SJSA1 (cell line): ENCODE measurements at places on chromosomes 3 and 15. TPM values are rescaled to one million over a fixed set of nuclear protein-coding genes. Genes with fewer than 3 reads are reported as not detected.

Gene MITF
- total RNA-seq: 9.8 and 16.5 TPM in 2 replicates

Gene UBAP1L
- total RNA-seq: 0.38 and 0.87 TPM in 2 replicates

Gene CPN2
- total RNA-seq: not detected in 2 replicates

Gene MAN2A2
- total RNA-seq: 0.85 and 3.9 TPM in 2 replicates

Gene GLDN
- 0.32 TPM in 1 of 2 replicates, not detected in the other for total RNA-seq

Gene CEP97
- 16.8 and 20.8 TPM in 2 replicates for total RNA-seq

Gene LHFPL4
- total RNA-seq: 0.08 TPM in 1 of 2 replicates, not detected in the other

Gene AADACL2
- not detected in 2 replicates for total RNA-seq

Gene FGF12
- not detected in 2 replicates for total RNA-seq

DNA sequence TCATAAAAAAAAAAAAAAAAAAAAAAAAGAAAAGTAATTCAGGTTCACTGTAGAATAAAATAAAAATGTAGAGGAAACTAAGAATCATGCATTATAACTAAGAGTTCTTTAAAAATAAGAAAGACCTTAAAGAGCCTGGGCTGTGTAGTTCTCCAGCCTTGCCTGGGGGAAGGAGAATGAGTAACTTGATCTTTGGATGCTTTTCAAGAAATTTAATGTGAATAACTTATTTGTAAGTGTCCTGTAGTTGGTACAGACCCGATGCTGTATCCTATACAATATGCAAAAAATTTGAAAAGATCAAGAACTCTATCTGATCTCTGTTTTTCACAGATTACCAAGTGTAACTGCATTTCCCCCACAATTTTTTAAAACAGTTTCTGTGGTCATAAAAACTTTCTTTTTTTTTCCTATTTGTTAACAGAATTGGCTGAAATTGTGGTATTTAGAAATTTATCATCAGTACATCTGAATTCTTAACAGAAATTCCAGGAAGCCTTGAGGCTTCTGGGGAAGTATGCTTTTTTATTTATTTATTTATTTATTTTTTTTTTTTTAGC is 195.3 kb downstream of the THRB start:
- no peak for DNase-seq

DNA sequence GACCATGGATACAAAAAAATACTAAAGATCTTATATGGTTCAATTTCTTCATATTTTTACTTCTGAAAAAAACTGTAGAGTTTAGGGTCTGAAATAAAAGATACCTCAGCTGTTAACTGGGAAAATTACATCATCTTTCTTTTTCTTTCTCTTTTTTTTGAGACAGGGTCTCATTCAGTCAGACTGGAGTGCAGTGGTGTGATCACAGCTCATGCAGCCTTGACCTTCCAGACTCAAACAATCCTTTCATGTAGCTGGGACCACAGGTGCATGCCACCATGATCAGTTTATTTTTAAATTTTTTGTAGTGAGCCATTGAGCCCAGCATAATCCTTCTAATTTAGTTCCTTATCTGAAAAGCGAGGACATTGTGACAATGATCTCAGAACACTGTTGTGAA is 39.6 kb upstream of the TKT start:
- DNase-seq: no peak

GRCh38 chr3:52781741-52782140 is 4.3 kb downstream of the ITIH1 start:
- DNase-seq: no peak

DNA sequence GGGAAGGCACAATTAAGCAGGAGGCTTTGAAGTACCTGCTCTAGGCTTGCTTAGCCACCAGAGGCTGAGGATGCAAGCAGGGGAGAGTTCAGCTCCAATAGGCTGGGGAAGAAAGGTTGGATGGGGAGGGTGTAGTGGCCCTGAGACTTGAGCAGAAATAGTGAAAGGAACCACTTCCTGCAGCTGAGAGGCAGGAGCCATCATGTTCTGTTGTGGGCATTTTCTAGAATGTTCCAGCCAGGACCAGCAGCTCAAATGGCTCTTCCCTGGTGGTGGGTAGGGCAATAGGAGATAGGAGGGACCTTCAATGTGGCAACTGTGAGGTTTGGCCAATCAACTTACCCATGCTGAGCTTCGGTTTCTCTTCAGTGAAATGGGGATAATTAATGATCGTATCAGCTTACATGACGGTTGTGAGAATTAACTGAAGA is 79.1 kb upstream of the CGNL1 start:
- DNase-seq: no peak

DNA sequence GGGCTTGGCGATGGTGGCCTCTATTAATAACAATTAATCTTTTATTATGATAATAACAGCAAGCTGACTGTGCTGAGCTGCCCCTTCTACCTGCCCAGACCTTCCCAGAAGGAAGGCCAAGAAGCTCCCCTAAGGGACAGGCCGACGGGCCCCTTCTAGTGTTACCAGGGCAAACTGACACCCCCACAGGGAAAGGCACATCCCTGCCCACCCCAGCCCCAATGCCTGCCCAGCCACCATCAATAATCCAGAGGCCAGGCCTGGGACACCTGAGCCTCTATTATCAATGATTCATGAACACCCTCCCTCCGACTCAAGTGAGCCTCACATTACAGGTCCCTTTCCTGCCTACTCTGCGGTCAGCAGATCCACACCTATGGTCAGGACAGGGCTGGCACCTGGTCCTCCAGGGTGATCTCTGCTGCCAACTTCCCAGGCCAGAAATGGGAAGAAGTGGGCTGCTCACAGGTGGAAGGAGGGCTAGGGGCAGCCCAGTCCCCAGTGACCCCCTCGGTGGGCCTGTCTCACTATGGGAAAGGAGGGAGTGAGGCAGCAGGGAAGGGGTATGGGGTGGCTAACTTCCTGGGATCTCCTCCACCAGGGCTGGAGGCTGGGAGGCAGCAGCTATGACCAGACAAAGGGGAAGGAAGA is 1.8 kb downstream of the TWF2 start:
- DNase-seq: no peak

GRCh38 chr15:88543065-88543776 is 3.3 kb downstream of the DET1 start:
- no peak for DNase-seq

DNA sequence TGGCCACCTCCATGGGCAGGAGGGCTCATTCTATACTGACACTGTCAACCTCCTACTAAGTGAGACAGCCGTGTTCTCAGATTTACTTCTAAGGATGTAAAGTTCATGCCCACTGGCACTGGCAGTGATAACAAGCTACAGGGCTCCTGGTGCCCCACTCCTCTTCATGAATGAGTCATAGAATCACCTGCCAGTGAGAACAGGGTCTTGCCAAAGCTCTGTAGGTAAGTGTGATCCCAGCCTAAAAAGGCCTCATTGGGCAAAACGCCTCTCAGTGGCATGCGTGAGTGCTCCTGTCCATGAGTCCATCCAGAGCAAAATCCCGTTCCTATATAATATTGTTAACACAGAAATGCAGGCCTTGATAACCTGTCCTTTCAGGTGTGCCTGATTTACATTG is 17.4 kb downstream of the PXYLP1 start:
- DNase-seq: no peak

GRCh38 chr3:148796799-148797198 is 30.8 kb upstream of the CPB1 start:
- DNase-seq: no peak

DNA sequence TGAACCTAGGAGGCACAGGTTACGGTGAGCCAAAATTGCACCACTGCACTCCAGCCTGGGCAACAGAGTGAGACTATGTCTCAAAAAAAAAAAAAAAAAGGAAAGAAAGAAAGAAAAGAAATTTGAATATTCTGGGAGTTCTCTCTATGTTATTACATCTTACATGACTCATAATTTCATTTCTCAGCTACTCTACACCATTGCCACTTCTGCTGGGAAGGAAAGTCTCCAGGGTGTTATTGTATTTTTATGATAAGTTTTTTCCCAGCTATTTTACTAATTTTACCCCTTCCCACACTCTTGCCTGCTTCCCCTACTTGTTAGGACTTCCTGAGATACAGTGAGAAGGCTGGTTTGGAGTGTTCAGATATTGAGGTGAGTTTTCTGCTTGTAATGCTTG is 69.7 kb upstream of the UMPS start:
- DNase-seq: no peak

GRCh38 chr3:59658274-59658673 is 608.4 kb upstream of the CFAP20DC start:
- no peak for DNase-seq

DNA sequence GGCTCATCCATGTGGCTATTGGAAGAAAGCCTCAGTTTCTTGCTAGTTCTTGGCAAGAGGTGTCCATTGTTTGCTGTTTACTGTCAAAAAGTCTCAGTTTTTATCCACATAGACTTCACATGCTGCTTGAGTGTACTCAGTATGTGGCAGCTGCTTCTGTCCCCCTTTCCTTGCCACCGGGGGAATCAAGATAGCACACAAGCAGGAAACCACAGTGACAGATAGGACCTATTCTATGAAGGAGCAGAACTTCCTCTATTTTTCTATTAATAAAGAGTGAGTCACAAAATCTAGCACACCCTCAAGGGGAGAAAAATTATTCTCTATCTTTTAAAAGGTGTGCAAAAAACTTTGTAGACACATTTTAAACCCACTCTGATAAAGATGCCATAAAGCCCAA is 121.4 kb upstream of the GMNC start:
- DNase-seq: no peak

DNA sequence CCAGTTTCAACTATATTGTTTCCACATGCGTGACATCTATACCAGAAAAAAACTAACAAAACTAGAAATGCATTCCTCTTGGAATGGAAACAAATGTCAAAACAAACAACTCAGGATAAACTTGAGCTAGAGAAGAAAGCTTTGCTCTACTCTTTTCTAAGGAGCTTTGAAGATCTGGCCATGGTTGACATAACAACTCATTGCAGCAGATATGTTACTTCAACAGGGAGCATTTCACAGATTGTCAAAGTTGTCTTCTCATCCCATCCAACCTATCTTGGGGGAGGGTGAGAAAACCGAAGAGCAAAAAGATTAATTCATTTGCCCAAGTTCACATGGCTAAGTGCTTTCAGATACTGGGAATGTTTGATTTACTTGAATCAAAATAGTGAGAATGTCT is 484.4 kb downstream of the CNTN4 start:
- DNase-seq: no peak

GRCh38 chr3:133383175-133383574 is 16.7 kb upstream of the BFSP2 start:
- no peak for DNase-seq

GRCh38 chr3:45874677-45875346 is 11.5 kb upstream of the CCR9 start:
- no peak for DNase-seq

- DNase-seq: no peak
Observed at GRCh38 chr3:12995389-12996180, 77.6 kb downstream of the IQSEC1 start.

GRCh38 chr15:53917109-53917508 is 61.1 kb upstream of the UNC13C start:
- DNase-seq: no peak

DNA sequence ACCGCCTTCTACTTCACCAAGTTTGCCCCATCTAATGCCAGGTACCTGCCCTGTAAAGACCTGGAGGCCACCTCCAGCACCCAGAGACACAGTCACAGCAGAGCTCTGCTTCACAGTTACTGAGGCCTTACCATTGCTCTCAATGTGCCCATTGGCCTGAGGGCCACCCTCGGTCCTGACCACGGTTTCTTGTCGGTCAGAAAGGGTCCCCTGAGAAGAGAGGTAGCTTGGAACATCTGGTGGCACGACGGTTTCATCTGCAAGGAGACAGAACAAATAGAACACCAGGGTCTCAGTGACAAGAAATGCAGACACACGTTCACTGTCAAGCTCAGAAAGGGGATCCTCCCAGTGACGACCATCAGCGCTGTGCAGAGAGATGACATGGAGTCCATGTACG is 118.7 kb downstream of the LRIG1 start:
- no peak for DNase-seq

- no peak for DNase-seq
Observed at GRCh38 chr3:192057261-192057660, 596.3 kb downstream of the PYDC2 start.

DNA sequence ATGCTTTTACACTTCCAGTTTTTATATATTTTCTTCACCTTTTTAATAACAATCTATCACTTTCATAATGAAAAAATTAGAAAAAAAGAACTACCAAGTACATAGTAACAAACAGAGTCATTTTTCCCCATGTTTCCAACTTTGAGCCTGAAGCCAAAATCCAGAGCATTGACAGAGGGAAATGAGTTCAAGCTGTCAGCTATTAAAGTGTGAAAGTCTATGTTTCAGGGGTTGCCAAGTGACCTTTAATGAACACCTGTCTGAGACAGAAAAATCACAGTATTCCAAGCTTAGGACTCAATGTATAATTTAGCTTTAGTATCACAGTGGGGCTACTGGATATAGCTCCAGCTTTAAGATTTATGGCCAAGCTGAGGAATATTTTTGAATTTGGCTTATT is 128.3 kb upstream of the GADL1 start:
- no peak for DNase-seq

DNA sequence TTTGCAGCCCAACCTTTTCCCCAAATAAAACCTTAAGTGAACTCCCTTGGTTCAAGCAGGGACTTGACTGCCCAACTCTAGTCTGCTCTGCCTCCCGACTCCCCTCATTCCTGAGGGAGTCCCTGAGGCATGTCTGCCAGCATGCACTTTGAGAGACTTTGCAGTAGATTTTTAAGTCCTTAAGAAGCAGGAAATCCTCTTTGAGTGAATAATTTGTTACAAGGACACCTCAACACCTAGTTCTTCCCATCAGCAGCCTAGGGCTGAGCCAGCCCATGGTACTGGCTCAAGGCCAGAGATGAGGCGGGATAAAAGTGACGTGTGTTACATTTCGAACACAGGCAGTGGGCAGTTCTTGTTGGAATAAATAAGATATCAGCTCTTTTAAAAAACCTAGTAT is 204.3 kb upstream of the SLC2A2 start:
- DNase-seq: no peak

DNA sequence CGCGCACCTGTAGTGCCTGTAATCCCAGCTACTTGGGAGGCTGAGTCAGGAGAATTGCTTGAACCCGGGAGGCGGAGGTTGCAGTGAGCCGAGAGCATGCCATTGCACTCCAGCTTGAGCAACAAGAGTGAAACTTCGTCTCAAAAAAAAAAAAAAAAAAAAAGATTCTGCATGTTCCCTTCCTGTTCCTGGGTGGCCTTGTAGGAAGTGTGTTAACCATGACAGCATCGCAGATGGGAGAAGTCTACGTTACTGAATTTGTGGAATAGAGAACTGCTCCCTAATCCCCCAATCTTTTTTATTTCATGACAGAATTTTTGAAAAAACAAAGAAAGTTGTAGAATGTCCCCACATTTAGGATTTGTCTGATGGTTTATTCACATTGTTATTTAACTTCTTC is 45.4 kb downstream of the FOXL2 start:
- no peak for DNase-seq

- no peak for DNase-seq
Observed at GRCh38 chr3:4271834-4272233, 31.3 kb upstream of the SETMAR start.

GRCh38 chr3:151468284-151468917 is 7.5 kb upstream of the IGSF10 start:
- DNase-seq: peak; percentile 57

- DNase-seq: peak; percentile 59
Observed at GRCh38 chr15:33963831-33964664, 4.2 kb upstream of the CHRM5 start.

- DNase-seq: no peak
Observed at GRCh38 chr15:46502667-46503066, 867.8 kb downstream of the SQOR start.
